A549 (cell line): ENCODE measurements at places on chromosomes 12 and 14. TPM values are rescaled to one million over a fixed set of nuclear protein-coding genes. Genes with fewer than 3 reads are reported as not detected.

SLC8A3 gene
- polyA plus RNA-seq: not detected in 3 replicates

SPIC gene
- not detected in 3 replicates for polyA plus RNA-seq

PRPF40B gene
- 12.2 to 15.8 TPM (median 15.0 TPM) in 3 replicates for polyA plus RNA-seq

METTL1 gene
- 55.2 to 64.9 TPM (median 63.0 TPM) in 3 replicates for polyA plus RNA-seq

DNA sequence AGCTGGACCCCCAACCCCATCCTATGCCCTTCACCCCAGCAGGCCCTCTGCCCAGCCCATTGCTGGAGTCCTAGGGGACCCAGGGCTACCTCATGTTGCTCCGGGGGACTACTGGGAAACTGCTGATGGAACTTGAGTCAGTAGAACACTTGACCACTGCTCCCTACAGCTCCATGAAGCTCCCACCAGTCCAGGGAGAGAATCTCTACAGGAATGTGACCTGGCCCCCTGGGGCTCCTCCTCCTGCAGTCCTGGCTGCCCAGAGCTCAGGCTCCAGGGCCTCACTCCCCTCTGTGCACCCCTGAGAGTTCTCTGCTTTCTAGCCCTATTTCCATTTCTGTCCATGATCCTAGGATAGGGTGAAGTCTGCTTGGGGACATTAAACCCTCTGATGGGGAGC, 10.8 kb upstream of the AQP2 start:
- DNase-seq: no peak

- DNase-seq: no peak
Observed at GRCh38 chr12:105319691-105320209, 10.7 kb upstream of the C12orf75 start.

DNA sequence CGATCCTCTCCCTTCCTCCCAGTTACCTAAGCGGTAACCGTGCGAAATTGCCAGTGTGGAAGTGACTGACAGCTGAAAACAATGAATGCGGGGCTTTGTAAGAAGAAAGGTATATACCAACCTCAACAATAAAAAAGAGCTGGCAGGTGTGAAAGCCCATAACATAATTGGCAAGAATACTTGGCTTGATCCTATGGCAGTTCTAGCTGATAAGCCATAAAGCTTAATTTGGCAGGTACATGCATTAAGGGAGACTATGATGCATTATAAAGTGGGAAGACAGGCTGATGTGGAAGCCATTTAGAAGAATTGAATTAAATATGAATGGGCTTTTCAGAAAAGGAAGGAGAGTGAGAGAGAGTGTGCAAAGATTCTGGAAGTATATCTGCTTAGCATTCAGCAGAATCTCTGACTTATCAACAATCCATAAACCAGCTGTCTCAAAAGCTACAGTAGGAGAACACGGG, 71.3 kb downstream of the CRACR2A start:
- DNase-seq: no peak

DNA sequence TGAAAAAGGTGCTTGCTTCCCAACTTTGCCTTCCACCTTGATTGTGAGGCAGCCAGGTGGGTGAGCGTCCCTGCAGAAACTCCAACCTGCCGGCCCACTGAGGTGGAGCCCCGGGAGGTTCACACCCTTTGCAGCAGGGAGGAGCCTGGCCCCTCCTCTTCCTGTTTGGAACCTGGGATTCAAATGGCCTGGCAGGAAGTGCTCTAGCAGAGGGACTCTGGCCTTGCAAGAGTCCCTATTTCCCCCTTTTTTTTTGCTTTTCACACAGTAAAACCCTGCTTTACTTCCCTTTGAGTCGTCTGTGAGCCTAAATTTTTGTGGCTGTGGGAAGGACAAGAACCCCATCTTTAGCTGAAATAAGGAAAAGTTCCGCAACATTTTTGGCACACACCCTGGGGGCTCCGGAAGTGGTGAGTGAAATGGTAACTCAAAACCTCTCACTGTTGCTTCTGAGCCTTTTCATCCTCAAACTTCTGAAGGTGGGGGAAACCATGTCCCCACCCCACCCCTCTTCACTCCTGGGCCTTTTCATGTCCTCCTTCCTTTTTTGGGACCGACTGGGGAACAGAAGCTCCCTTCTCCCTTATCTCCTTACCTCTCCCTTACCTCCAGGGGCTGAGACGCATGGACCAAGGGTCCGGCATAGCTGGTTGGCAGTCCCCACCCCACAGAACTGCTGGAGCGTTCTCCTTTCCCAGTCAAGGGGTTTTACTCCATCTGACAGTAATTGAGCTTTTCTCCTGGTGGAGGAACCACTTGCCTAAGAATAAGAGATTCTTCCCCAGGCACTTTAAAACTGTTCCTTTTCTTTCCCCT, 102.0 kb downstream of the KCNMB4 start:
- no peak for DNase-seq

- DNase-seq: no peak
Observed at GRCh38 chr14:60679566-60680258, 30.4 kb upstream of the SIX1 start.

DNA sequence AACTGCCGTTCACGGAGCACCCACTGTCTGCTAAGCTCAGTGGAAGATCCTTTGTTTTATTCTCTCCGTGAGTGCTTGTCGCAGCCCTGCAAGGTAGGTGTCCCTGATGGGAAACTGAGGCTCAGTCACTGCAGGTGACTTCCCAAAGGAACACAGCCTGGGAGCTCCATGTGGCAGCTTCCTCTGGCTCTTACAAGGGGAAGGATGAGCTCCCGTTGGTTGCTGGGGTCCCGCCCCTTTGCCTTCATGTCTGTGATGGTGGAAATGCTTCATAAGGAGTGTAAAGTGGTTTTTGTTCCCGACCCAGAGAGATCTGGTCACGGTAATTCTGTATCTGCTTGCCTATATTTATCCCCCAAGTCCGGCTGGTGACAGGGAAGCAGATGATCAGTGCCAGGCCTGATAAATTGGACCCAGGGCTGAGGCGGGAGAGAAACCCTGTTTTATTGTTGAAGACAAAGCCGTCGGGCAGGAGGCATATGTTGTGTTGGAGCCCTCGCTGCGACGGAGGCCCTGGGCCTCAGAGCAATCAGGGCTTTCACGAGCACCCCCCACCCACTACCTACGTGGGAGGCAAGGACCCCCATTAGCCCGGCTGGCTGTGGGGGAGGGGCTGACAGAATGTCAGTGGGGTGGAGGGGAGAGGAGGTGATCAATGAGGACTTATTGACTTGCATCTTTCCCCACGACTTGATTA, 91.9 kb downstream of the KIF26A start:
- DNase-seq: no peak

- no peak for DNase-seq
Observed at GRCh38 chr14:36579573-36580140, 2.8 kb downstream of the NKX2-8 start.

- no peak for DNase-seq
Observed at GRCh38 chr14:68877993-68878575, 85.2 kb upstream of the ZFP36L1 start.

DNA sequence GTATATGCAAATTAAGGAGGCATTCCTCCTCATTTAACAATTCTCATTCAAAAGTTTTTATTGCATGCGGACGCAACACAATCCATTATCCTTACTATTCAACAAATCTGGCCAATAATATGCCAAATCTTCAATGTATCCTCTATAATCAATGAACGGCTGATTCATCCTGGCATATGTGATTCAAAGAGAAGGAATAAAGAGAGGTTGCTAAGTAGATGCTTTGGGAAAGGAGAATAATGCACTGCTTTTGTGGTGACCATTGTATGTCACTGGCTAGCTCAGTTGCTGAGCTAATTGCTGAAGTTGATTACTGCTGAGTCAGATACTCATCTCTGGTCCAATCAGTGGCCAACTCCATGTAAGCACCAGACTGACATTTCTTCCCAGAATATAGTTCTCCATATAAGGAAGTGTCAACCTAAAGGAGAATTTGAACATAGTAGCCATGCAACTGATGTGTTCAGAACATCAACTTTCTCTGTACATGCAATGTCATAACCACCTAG, 148.0 kb downstream of the PDZRN4 start:
- no peak for DNase-seq

GRCh38 chr12:2453761-2454090, 341.0 kb upstream of the FKBP4 start:
- DNase-seq: no peak

DNA sequence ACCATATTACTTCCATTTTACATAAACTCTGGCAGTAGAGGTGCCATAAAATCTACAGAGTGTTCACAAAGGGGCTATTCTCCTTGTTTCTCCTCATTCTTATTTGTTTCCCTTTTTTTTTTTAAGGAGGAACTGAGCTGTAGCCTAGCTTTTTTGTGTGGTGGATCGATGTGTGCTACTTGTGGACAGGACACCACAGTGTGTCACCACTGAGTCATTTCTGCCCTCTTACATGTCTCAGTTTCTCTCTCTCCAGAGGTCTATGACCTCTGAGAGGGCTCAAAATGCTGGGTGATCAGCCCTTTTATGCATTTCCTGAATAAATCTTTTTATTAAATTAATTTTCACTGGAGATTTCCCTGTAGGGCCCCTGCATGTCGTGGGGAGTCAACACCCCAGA, 370.2 kb downstream of the ADGRD1 start:
- no peak for DNase-seq

- no peak for DNase-seq
Observed at GRCh38 chr12:96383991-96384390, 16.2 kb downstream of the CDK17 start.

- DNase-seq: peak; percentile 78
Observed at GRCh38 chr12:111578276-111578970, 20.7 kb downstream of the ATXN2 start.

DNA sequence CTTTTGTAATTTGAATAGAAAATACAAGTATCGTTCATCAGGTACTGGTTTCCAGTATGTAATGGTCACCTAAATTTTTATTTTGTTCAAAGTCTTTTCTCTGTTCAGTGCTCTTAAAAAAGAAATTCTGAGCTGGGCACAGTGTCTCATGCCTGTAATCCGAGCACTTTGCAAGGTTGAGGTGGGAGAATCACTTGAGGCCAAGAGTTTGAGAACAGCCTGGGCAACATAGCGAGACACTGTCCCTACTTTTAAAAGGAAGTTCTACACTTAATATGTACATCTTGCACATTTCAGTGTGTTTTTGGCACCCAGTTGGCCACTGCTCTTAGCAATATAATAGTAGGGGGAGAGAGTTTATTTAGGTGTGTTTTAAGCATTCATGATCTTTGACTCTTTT, 27.9 kb downstream of the PCNX1 start:
- no peak for DNase-seq

DNA sequence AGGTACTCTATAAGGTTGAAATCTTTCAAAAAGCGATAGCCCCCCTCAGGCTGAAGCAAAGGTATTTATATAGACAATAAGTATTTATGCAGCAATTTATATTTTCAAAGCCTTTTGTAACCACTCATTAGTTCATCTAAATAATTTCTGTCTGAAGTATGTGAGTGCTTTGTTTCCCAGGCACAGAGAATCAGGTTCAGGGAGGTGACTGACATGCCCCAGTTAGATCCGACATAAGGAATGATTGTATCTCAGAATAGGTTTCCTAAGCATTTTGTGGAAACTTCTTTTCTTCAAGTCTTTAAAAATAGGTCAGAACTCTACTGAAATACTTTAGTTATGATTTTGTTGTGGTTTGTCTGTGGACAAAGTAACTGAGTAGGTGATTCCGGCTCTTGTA, 283.4 kb upstream of the G2E3 start:
- no peak for DNase-seq

- no peak for DNase-seq
Observed at GRCh38 chr12:41998436-41998835, 146.2 kb downstream of the GXYLT1 start.

DNA sequence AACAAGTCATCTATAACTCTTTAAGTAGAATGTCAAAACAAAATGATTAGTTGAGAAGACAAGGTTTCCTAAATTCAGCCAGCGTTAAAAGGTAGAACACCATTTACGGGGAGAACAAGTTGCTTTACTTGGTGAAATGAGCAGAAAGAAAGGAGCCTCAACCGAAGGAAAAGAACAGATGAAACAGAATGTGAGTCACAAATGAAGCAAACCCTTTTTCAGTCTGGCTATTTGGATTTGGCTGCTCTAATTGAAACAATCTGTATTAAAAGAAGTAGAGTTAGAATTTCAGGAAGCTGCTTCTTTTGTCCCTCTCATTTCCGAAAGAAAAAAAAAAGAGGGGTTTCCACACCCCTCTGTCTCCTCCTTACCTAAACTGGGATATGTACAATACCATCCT, 34.6 kb downstream of the CEP128 start:
- DNase-seq: no peak

GRCh38 chr12:62098132-62098531, 162.1 kb upstream of the USP15 start:
- no peak for DNase-seq

DNA sequence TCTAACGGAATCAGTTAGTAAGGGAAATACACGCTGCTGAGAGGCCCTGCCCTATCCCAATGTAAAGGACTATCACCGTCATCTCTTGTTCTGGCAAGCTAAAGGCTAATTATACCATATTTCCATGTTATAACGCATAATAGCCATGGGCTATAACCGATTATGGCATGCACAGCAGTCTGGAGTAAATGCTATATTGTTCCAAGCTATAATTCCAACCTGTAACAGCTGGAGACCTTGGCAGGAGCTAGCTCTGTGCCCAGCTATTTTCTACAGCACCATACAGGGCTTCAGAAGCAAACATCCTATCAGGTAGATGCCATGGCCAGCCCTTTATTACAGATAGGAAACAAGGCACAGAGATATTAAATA, 26.3 kb downstream of the SYNE3 start:
- no peak for DNase-seq

- DNase-seq: no peak
Observed at GRCh38 chr12:31363416-31363809, 37.5 kb upstream of the SINHCAF start.

GRCh38 chr12:1934068-1934467, 15.6 kb upstream of the CACNA2D4 start:
- DNase-seq: no peak

GRCh38 chr14:36570065-36570464, 12.3 kb downstream of the NKX2-8 start:
- no peak for DNase-seq

- DNase-seq: no peak
Observed at GRCh38 chr12:62748941-62749468, 185.9 kb downstream of the PPM1H start.

- no peak for DNase-seq
Observed at GRCh38 chr12:83985084-83985483, 927.5 kb downstream of the SLC6A15 start.
